ENCODE measurements at places on chromosomes 13 and 19. TPM values are rescaled to one million over a fixed set of nuclear protein-coding genes. Genes with fewer than 3 reads are reported as not detected.

DNA sequence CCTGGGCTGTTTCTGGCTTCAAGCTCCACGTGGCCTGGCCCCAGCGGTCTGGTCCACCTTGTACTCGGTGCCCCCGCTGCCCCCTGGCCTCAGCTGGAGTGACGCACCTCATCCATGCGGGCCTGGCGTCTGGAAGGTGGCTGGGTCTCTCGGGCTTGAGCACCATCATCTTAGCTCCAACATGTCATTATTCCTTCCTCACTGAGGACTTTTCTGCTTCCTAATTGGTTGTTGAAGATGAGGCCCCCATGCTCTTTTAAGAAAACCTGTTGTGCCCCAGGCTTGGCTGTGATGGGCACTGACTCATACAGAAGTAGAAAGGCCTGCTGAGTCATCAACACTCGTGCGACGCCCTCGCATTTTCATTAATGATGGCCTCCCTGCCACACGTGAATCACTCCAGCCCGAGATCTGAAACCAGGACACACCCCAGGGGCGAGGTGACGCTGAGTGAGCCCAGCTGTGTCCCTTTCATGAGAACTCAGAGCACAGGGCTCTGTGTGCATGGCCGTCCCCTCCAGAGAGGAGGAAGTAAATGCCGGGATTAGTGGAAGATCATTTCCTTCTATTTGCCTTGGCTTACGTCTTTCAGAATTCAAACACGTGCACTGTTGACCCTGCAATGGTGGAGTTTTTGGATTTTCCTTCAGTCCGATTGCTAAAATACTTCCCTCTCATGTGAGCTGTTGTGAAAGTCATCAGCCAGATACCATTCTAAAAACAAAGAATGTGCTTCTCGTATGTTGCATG, 14.0 kb upstream of the GJA3 start:
- no peak for DNase-seq

DNA sequence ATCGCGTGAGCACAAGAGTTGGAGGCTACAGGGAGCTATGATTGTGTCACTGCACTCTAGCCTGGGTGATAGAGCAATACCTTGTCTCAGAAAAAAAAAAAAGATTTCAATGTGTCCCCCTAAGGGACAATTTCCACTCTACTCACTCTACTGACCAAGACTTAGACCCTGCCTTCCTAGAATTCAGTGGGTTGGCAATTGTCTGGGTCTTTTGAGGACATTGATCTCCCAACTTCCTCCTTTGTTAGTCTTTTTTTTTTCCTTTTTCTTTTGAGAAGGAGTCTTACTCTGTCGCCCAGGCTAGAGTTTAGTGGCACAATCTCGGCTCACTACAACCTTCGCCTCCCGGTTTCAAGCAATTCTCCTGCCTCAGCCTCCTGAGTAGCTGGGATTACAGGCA, 2.2 kb downstream of the SPTBN4 start:
- DNase-seq = no peak

The ZNF536 gene
- total RNA-seq = 0.33 TPM

The ELANE gene
- total RNA-seq = not detected
